Right renal cortex interstitium (tissue), 3 donors: ENCODE measurements at places on chromosomes 3 and 15.

- DNase-seq = no peak
These were observed 73.9 kb upstream of the ADPGK start for GRCh38 chr15:72857331-72858063.

DNA sequence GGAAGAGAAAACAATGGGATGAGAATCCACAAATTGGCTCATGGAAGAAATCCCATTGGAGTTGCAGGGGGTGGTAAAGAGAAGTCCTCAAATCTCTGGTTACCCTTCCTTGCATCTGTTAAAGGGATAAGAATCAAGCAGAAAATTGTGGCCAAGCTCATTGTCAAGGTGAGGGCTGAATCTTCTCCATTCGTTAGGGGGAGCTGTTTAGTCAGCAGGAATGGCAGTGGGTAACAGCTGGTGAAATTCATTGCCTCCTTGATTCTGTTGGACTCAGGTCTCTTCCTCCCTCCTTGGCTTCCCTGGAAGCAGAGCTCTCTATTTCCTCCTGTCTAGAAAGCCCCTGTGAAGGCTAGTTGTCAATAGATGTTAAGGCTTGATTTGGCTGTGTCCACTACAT is 343.1 kb upstream of the SEMA6D start:
- no peak for DNase-seq

DNA sequence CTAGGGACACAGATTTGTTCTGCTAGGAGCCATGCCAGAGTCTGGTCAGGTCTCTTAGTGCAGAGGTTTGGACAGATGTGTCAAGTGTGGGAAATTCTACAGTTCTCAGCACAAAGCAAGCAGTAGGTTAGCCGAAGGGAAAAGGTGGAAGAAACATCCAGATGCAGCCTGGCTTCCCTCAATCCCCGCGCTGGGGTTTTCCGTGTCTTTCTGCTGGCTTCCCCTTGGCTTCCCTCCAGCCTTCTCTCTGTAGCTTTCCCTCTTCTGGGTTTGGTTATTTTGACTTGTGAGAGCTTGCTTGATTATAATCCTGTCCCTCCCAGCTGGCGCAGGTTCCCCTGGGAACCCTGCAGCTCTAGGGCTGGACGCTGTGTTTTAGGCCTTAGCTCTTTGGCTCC is 4.1 kb downstream of the TF start:
- no peak for DNase-seq

DNA sequence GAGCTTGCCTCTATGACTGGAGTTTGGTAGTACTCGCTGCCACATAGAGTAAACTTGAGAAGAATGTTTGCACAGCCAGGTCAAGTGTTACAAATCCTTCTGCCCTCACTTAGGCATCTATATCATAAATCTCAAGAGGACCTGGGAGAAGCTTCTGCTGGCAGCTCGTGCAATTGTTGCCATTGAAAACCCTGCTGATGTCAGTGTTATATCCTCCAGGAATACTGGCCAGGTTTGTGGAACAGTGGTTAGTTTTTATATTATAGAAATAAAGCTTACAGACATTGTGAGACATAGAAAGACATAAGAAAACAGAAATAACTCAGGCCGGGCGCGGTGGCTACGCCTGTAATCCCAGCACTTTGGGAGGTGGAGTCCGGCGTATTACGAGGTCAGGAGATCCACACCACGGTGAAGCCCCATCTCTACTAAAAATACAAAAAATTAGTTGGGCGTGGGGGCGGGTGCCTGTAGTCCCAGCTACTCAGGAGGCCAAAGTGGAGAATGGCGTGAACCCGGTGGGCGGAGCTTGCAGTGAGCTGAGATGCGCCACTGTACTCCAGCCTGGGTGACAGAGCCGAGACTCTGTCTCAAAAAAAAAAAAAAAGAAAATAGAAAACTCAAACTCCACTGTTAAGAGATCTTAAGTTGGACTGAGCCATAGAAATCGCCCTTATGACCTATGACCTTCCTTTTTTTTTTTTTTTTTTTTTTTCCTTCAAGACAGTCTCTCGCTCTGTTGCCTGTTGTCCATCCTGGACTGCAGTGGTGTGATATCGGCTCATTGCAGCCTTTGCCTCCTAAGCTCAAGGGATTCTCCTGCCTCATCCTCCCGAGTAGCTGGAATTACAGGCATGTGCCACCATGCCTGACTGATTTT is 2.2 kb downstream of the RPSA start:
- no peak for DNase-seq

DNA sequence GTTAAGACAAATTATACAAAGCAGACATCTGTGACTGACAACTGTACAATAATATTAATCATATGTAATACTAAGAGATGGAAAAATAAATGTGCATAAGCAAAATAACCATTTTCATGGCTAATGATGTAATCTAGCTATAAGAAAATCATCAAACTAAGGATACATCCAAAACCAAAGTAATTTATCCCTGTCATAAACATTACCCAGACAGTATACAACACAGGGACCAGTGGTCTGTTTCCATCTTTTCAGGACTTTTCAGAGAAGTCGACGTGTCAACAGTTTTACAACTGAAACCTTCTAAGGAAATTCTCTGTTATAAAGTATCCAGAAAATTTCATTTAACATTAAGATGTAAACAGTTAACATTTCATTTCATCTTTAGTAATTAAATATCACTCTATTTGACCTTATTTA is 11.0 kb downstream of the THBS1 start:
- DNase-seq = no peak

DNA sequence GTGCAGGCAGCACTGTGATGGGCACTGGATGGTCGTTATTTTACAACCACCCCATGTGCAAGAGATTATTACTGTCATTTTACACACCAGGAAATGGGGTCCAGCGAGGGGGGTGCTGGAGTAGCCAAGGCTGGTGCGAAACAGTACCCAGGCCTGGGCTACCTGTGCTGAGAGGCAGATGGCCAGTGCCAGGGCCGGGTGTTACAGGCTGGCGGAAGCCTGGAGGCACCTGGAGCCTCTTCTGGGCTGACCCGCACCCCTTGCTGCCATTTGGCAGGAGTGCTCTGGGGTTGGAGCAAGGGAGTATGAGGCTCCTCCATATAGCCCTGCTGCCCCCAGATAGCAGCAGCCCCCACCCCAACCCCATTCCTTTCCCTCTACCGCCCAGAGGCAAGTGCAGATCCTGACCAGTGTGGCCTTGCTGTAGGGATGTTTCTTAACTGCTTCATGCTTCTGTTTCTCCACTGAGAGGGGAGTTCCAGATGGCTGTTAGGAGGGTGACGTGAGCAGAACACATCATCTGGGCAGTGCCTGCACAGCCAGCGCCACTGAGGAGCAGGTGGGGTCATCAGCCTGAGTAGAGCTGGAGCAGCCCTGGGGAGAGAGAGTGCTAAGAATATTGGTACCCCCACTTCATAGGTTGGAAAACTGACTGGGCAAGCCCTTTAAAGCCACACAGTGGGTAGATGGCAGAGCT is 15.3 kb downstream of the SNX33 start:
- no peak for DNase-seq

- no peak for DNase-seq
These were observed 55.8 kb downstream of the TRIM71 start for GRCh38 chr3:32873531-32874130.

GRCh38 chr15:36301947-36302346 is 277.5 kb upstream of the CDIN1 start:
- DNase-seq = no peak

- no peak for DNase-seq
These were observed 292.1 kb downstream of the CGGBP1 start for GRCh38 chr3:87766721-87767120.

DNA sequence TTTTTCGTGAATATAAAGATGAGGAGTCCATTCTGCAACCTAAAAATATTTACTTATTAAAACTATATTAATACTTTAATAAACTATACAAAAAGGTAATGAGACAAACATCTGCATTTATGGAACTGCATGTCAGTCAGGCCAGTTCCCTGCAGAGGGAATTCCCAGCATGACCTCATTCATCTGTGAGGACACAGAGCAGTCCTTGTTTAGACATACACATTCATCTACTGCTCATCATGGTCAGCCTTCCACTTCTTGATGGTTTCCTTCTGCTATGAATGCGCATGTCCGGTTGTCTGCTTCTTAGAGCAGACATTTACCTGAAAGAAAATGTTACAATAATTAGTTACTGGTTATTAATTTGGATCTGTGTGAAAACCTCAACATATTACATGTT is 3.3 kb upstream of the ACTR8 start:
- no peak for DNase-seq

DNA sequence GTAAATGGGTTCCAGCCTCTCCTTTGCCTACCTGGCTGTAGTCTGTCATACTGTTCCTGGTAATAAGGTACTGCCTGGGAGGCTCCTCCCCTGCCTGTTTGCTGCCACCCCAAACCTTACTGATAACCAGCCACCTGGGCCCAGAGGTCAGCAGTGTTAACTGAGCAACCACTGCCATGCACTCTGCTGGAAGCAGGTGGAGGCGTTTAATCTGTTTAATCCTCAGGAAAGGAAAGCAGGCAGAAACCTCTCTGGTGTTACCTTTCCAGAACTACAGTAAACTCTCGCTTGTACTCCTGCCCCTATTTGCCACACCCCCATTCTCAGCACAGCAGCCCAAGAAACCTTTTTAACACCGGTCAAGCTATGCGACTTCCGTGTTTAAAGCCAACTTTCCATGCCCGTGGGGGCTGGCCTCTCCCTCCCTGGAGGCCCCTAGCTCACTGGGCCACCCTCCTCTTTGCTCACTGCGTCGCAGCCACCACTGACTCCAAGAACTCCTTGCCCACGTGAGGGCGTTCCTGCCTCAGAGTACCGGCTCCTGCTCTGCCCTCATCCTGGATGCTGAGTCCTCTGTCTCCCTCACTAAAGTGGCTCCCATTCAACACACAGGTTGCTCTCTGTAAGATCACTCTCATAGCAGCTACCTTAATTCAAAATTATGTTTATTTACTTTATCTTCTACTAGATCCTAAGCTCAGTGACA is 8.3 kb downstream of the BDH1 start:
- no peak for DNase-seq

- DNase-seq = no peak
These were observed 95.8 kb upstream of the CACNA2D3 start for GRCh38 chr3:54026543-54026942.

GRCh38 chr3:108024146-108024850 is 66.5 kb downstream of the CD47 start:
- no peak for DNase-seq

- DNase-seq = no peak
These were observed 235.5 kb downstream of the UBE2E2 start for GRCh38 chr3:23438657-23439056.

DNA sequence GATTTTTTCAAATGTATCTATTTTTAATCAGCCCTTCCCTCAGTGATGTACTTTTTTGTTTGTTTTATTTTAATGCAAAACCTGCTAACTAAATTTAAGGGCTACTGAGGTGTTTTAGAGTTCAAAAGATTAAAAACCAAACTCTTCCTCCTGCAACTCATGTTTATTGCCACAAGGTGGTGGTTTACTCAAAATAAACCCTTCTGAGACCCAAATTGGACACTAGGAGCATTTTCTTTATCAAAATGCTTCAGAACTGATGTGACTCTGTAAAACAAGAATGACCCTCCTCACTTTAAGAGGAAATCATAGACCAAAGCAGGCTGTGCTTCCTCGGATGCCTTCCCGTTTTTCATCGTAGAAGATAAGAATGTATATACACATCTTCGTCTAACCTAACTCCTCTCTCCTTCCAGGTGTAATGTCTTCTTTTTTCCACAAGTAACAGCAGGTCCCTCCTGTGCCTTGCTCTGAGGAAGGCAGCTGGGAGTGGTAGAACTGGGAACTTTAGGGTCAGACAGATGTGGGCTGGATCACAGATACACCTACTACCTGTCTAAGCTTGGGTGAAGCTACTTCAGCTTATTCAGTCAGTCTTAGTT is 2.9 kb upstream of the NME9 start:
- no peak for DNase-seq

DNA sequence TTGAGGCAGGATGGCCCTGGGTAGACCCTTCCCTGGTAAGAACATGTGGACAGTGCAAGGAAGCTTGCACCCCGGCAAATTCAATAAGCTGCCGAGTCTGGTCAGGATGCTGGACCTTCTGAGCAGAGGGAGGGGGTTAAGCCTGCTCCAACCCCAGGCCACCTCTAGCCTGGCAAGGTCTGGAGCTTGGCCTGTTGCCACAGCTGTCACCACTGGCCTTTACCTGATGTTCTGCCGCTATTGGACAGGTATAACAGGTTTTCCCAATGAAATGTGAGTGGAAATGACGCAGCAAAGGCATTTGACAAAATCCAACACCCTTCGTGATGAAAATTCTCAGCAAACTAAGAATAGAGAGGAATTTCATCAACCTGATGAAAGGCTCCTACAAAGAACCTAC is 699 bp upstream of the MESP1 start:
- DNase-seq = no peak

GRCh38 chr15:51131596-51132290 is 37.0 kb upstream of the TNFAIP8L3 start:
- DNase-seq = no peak

DNA sequence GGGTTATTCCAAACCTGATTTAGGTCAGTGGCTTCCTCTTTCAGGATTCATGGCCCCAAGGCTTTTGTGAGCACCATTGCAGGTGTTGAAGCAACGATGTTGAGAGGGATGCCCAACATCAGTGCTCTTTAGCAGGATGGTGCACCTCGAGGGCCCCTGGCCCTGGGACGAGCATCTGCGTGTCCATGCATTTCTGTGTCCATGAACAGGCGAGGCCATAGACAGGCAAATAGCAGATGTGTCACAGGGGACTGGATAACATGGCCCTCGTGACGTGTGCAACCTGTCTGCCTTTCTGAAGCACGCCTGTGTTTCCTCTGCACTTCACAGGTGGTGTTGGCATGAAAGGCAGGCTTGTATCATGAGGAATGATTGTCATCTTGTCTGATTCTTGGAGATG is 132.3 kb downstream of the SNRPN start:
- DNase-seq = no peak

DNA sequence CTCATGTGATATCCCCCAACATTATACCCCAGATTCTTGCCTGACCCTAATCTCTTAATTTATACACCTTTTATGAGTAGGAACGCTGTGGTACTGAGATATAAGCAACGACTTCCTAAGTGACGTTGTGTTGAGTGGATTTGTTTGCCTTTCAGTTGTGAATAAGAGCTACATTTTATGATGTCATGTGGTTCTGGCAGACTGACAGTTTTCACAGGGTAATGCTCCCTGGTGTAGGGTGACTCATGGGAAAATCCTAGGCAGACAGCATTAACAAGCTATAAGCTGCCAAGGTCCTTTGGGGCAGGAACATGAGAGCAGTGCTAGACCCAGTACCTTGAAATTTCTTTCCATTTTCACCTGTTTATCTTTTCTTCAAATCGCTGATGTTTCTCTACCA is 11.2 kb downstream of the C3orf52 start:
- DNase-seq = no peak

- DNase-seq = no peak
These were observed 55.1 kb downstream of the NKIRAS1 start for GRCh38 chr3:23861689-23862088.

DNA sequence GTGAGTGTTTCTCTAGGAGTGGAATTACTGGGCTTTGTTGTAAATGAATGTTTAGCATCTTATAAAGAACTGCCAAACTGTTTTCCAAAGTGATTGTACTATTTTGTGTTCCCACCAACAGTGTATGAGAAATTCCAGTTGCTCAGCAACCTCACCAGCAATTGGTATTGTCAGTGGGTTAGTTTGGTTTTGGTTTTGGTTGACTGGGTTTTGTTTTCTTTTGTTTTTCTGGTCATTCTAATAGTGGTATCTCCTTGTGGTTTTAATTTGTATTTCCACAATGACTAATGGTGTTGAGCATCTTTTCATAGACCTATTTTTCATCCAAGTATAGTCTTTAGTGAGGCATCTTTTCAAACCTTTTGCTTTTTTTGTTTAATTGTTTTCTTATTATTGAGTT is 27.1 kb downstream of the FILIP1L start:
- DNase-seq = no peak
